ENCODE measurements at places on chromosomes 5 and 9.

- no peak for DNase-seq
Measured at GRCh38 chr9:85040146-85040545, 370.6 kb downstream of the NTRK2 start.

DNA sequence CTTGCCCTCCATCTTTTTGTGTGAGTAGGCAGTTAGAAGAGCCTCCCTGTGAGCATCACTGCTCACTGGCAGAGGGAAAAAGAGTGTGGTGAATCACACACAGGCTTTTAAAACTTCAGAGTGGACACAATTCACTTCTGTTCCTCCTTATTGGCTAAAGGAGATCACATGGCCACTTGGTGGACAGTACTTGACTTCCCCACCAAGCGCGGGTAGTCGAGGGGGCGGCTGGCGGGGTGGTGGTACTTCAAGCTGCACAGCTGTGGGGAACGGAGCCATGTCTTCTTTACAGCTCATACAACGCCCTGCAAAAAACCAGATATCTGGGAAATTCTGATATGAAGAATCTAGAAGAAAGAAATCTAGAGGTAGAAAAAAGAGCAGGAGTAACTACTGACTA, 95.4 kb downstream of the PAM start:
- DNase-seq = no peak

DNA sequence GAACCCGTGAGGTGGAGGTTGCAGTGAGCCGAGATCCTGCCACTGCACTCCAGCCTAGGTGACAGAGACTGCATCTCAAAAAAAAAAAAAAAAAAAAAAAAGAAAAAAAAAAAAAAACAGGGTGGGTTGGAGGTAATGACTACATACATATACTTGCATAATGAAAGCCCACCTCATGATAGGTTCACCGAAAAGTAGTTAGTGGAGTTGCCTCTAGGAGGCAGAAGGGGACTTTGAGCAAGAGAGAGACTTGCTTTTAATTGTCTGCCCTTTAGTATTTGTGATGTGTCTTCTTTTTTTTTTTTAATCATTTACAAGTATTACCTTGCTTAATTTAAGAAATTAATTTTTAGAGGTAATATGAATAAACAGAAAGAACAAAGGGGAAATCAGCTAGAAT, 99.8 kb downstream of the PPARGC1B start:
- DNase-seq = no peak

DNA sequence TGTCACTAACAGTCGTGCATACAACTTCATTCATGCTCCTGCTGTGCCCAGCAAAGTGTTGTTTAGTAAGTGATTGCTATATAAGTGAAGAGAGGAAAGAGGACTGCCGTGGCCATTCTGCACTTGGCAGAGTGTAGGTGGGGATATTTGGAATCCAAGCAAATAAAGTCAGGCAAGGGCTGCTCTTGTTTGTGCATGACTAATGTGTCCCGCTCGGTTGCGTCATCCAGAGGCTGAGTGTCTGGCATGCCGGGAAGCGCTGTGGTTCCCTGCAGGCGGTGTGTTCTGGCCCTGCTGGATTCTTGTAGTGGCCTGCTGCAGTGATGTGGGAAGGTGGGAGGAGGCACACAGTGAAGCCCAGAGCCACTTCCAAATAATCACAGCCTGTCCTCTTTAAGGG, 136.9 kb upstream of the ANKH start:
- DNase-seq = no peak

- DNase-seq = no peak
Measured at GRCh38 chr9:128310461-128310860, 11.8 kb downstream of the TRUB2 start.

DNA sequence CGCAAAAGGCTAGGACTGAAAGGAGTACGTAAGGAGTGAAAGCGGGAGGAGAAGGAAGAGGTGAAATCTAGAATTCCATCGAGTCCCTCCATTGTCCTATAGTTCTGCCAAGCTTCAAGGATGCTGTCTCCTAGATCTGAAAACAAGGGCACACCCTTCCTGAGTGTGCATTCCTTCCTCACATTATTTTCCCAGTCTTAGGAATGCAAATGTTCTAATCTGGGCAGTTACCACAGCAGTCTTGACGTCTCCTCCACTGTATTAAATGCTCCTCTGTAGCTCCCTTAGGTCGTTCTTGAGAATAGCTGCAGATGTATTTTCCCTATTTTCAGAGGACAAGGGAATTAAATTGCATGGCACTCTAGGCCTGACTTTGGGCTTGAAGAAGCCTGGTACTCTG, 127.6 kb downstream of the SLIT3 start:
- DNase-seq = no peak

DNA sequence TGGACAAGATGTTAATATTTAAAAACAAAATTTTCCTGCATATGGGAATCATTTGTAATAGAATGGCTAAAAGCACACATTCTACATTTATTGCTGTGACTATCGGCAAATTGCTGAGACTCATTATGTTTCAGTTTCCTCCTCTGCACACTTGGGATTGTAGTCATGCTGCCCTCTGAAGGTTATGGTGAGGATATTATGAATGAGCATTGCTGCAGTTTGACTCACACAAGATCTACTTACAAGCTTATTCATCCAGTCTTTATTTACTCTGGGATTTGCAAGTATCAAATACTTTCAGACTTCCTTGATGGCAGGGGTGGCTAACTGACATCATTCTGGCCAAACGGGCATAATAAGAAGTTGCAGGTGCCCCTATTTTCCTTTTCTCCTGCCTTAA, 9.5 kb upstream of the NFIL3 start:
- no peak for DNase-seq

DNA sequence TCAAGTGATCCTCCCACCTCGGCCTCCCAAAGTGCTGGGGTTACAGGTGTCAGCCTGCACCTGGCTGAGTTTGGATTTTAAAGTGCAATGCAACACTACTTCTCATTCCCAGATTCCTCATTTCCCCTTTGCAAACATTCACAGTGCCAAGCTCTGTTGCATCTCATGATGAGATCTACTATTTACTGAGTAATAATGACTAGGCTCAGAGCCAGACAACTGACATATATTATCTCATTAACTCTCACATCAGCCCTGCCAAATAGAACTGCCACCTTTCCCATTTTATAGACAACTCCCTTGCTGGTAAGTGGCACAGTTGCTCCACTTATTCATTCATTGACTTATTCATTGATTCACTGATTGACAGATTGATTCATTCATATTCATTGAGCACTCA, 7.0 kb downstream of the PDE6A start:
- no peak for DNase-seq

GRCh38 chr5:39073767-39074016, 507 bp downstream of the RICTOR start:
- no peak for DNase-seq

- no peak for DNase-seq
Measured at GRCh38 chr9:112271466-112272098, 61.8 kb downstream of the PTBP3 start.

GRCh38 chr9:124941679-124942561, 1.0 kb upstream of the GOLGA1 start:
- DNase-seq = peak; percentile 62

DNA sequence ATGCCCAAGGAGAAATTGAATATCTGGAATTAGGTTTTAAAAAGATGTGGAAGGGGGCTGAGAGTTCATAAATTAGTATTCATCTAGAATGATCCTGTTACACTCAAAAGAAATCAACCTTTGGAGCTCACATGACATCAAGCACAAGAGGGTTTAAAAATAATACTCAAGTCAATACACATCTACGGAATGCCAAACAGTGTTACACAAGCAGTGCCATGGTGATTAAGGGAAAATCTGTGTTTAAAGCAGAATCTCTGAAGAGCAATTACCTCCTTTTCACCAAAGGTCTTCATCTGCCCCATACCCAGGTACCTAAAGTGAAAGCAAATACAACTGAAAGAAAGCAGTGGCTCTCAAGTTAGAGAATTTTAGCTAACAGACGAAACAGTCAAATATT, 261.6 kb downstream of the NFIB start:
- no peak for DNase-seq

- no peak for DNase-seq
Measured at GRCh38 chr5:72600391-72600981, 93.3 kb upstream of the ZNF366 start.

GRCh38 chr9:35938474-35939356, 19.2 kb downstream of the OR2S2 start:
- DNase-seq = no peak

- DNase-seq = no peak
Measured at GRCh38 chr5:173247510-173247909, 12.5 kb upstream of the NKX2-5 start.

DNA sequence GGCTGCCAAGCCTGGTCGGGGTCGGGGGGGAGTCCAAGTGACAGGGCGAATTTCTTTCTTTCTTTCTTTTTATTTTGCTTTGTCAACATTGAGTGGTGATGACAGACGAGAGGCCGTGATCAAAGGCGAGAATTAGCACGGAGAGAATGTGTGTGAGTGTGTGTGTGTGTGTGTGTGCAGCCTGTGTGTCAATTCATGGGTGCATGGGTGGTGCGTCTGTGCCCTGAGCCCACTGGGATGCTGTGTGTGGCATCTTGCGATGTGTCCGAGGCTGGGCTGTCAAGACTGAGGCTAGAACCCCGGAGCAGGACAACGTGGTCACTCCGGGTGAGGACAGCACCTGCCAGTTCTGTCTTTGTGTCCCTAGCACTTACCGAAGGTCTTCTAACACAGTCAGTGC, 4.7 kb upstream of the FIBCD1 start:
- no peak for DNase-seq

GRCh38 chr5:152256580-152256979, 148.5 kb downstream of the NMUR2 start:
- DNase-seq = no peak

DNA sequence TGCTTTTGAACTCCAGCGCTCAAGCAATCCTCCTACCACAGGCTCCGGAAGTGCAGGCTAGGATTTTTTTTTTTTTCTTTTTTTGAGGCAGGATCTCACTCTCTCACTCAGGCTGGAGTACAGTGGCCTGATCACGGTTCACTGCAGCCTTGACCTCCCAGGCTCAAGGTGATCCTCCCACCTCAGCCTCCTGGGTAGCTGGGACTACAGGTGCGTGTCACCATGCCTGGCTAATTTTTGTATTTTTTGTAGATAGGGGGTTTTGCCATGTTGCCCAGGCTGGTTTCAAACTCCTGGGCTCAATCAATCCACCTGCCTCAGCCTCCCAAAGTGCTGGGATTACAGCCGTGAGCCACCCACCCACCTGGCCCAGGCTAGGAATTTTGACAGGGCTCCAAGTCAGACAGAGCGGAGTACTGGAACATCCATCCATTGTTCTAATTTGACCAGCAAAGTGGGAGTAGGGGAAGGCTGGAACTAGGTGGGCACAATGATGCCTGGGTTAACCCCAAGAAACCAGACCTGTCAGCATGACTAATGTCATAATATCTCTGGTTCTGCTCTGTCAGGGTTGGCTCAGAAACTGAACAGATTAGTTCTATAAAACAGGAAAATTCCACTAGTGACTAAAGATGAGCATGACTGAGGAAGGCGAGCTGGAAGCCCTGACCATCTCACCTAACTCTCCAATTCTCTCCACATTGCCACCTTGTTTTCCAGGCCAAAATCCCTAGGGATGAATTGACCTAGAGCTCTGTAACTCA, 9.2 kb downstream of the ZBTB5 start:
- DNase-seq = no peak

GRCh38 chr5:31987985-31988710, 186.0 kb downstream of the GOLPH3 start:
- no peak for DNase-seq

DNA sequence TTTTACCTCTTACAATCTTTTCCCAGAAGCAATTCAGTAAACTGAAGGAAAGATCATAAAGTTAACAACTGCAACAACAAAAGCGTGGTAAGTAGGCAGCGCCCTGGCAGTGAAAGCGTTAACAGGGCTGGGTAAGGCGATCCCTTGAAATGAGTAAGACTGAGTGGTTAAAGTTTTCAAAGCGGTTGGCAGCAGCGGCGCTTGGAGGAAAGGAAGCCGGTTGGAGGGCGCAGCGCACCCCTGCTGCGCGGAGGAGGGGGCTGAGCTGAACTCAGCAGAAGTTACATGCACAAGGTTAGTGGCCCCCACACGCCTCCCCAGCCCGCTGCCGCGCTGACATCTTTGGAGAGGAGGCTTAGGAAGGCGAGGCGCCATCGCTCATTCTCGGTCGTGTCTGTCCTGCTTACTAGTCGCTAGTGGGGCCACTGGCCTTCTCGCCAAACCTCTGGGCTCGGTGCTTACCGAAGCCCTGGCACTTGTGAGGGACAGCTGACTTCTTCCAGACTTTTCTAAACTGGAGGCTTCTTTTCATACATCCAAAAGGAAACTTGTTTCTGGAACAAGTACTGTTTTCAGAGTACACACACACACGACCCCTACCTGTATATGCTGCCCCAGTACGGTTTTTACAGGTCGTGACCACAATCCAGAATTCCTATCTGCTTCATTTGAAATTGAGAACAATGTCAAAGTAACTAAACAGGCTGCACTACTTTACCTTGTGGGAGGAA, at the start of gene SH3RF2:
SH3RF2 (plus strand) TSS at position 178 of the 731 bp plus-strand sequence. CDS start 1,351 bp downstream, outside the sequence.
- peak; percentile 17 for DNase-seq

GRCh38 chr5:36875051-36875789, 1.3 kb upstream of the NIPBL start:
- peak; percentile 55 for DNase-seq

GRCh38 chr9:15512204-15512603, 1.4 kb upstream of the PSIP1 start:
- no peak for DNase-seq

DNA sequence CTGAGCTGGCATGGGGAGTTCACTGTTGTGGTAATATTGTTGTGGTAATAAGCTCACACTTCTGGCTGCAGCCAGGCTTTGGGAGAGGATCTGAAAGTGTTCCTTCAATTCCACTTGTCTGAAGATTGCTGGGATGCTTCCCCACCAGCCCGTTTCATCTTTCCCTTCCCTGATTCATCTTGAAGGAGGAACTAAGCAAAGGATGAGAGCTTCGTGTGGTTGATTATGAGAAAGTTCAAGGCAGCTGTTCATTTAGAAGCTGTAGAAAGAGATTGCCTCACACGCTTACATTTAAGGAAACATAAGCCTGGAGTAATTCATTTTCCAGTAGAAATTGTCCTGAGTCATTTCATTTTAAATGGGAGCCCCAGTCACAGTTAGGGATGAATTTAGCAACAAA, 122.4 kb upstream of the GAS1 start:
- DNase-seq = no peak

DNA sequence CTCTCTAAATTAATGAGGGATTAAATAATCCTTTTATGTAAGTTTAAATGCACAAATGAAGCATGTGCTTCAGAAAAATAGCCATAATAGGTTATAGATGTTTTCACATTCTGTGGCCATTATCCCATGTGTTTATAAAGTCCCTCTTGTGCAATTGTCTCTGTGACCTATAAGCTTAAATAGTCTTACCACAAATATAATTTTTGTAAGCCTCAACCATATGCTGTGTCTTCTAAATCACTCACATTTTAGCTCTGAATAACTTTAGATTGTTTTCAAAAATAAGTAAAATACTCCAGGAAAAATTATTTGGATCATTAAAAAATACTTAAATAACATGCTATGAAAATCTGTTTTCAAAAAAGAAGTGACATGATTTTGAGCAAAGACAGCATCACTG, 1894.7 kb downstream of the MAT2B start:
- DNase-seq = no peak

DNA sequence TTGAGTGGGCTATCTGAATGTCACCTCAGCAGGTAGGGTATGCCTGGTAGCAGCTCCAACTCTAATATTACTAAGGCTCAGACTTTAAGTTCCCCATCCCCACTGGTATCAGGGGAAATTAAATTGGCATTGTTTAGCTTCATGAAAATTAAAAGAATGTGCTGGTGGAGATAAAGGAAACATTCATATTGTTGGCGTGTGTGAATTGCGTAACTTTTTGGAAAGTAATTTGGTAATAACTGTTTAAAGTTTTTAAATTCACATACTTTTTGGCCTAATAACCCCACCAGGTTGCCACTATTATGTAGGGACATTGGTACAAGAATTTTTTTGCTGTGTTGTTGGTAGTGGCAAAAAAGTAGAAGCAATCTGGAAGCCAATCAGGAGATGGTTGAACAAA, 29.4 kb downstream of the TNPO1 start:
- DNase-seq = no peak

Data from activated naive CD4-positive, alpha-beta T cell treated with Interleukin-2 at 50 U/mL for 16 hours (primary cell).